NCI-H1092 (cell line): ENCODE measurements at places on chromosomes 12 and 14.

DNA sequence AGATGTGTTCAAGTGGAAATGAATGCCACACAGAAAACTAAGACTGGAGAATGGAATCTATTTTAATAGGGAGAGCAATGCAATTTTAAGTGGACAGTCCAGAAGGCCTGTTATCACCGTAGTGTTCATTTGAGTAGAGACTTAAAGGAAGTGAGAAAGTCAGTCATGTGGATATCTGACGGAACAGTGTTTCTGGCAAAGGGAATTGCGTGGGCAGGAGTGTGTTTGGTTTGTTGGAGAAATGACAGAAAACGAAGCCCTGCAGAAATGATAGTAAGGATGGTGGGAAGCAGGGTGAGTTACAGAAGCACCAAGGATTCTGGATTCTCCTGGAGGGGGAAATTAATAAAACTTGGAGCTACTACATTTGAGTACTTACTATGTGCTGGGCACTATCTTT is 776.6 kb downstream of the MED13L start:
- DNase-seq = no peak

DNA sequence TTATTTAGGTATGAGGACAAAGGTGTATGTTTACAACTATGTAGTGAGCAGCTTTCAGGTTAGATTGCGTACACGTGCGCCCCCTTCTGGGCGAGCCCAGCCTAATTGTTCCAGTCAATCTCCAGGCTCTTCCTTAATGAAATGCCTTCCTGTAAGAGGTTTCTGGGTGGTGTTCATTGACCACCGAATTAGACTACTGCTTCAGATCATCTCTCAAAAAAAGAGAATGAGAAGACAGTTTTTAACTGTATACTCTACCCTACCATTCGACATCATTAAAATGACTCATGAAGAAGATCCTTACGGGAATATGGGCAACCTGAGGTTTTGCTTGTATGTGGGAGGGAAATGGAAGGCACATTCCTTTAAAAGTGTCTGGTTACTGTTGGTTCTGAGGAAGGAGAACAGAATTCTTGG is 2.1 kb downstream of the LUM start:
- peak; percentile 12 for DNase-seq

- no peak for DNase-seq
Measured at GRCh38 chr12:4153343-4153892, 120.1 kb upstream of the CCND2 start.

DNA sequence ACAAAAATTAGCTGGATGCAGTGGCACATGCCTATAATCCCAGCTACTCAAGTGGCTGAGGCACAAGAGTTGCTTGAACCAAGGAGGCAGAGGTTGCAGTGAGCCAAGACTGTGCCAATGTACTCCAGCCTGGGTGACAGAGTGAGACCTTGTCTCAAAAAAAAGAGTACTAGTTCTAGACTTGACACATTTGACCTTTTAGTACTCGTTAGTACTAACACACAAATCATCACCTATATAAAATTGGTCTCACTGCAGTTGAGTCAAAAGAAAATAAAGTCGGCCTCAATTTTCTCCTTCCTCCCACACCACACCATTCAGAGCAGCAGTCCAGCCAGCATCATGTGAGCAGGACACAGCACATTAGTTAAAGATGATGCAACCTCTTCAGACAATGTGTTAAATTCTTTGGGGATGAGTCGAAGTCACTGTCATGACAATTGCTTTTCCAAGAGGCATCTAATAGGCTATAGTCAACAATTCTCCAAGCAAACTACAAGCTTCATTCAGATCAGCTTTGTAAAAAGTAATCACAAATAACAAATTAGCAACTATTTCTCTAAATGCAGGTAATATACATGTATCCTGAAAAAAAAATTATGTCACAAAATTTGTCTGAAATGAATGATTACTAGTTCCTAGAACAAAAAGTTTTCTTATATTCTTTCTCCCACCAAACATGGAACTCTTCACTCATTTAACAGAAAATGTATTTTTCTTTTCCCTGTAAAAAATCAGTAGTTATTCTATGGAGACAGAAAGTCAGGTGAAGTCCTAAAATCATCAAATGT is 55.6 kb downstream of the CLIP1 start:
- no peak for DNase-seq

- no peak for DNase-seq
Measured at GRCh38 chr12:3257411-3257810, 180.2 kb downstream of the TSPAN9 start.

DNA sequence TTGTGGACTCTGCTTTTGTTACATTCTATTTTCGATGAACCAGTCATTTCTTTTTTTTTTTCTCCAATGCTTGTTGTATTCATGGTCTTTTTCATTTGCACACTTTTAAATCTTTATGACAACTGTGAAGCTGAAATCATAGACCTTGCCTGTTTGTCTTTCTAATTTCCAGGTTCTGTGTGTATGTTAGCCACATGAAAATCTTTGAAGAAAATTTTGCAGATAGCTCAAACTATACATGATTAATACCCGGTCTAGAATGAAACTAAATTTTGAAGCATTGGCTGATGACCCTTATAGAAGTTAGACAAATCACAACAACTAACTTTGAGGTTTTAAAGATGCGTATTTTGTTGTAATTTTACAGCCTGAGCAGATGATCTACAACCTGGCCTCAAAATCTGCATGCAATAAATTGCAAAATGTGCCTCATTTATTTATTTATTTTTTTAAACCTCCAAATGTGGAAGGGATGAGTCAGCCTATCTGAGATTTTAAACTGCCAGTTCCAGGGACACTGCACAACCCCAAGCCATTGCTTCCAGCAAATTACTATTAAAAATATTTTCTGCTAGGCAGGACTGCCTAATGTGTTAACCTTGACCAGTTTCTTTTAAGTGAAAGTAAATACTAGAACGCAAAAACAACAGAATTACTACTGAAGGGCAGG is 96.3 kb upstream of the NAV3 start:
- DNase-seq = no peak

- DNase-seq = no peak
Measured at GRCh38 chr12:31267966-31268365, 58.0 kb downstream of the SINHCAF start.

DNA sequence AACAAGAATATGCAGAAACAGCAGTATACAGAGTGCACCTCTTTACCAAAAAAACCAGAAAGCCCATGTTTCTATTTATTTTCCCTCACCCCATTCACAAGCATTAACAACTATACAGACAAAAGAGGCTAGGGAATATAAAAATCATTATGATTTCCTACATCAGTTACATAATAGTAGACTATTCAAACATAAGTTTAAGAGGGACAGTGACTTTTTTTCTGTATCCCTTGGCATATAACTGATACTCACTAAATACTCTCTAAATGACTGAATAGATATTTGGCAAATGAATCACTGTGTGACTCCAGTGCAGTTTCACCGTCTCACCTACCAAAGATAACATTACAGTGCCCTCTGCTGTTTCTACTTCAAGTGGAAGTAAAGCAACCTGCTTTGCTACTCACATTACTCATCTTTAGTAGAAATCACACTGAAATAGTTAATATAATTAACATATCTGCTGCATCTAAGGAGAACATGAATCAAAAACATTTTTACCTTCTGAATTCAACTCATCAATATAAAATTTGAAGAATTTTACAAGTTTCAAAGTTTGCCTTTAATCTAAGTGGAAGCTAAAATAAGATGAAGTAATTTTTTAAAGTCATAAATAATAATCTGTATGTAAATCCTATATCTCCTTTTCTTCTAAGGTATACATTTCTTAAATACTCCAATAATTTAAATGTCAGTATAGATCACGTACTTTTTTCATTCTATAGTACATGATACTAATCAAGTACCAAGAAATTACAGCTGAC is 103.8 kb downstream of the OSBPL8 start:
- DNase-seq = no peak

GRCh38 chr14:104085032-104085888 is at the start of gene ASPG:
TSS of gene ASPG (plus strand) at chr14:104085700. CDS start at chr14:104085771, 71 bp downstream.
- DNase-seq = no peak

- no peak for DNase-seq
Measured at GRCh38 chr12:125871811-125872594, 806.8 kb downstream of the AACS start.

GRCh38 chr12:74728006-74728405 is 190.4 kb downstream of the ATXN7L3B start:
- no peak for DNase-seq

GRCh38 chr12:132488127-132489077 is 1.5 kb upstream of the FBRSL1 start:
- DNase-seq = no peak

- DNase-seq = no peak
Measured at GRCh38 chr12:26204612-26205289, 9.4 kb downstream of the SSPN start.

DNA sequence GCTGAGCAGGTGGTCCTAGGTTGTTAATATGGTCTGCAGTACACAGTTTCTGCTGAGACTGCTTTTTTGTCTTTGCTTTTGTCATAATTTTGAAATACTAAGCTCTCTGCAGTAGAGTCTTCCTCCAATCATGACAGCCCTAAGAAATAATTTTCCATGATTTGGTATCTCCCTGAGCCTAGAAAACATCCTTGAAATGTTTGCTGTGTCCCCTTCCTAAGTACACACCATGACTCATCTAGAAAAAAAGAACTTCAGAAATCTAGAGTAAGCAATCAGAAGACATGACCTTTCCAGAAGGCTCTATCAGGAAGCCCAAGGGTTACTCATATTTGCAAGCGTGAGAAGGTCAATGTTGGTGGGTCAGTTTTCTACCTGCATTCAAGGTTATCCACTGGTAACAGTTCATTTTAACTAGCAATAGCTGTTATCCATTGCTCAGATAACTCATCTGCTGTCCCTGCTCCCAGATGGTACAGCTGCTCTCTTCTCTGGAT is 16.4 kb downstream of the DAD1 start:
- no peak for DNase-seq

GRCh38 chr14:83255015-83255726 is 1721.5 kb upstream of the SEL1L start:
- DNase-seq = no peak

- no peak for DNase-seq
Measured at GRCh38 chr14:23465261-23465660, 4.2 kb upstream of the NGDN start.

DNA sequence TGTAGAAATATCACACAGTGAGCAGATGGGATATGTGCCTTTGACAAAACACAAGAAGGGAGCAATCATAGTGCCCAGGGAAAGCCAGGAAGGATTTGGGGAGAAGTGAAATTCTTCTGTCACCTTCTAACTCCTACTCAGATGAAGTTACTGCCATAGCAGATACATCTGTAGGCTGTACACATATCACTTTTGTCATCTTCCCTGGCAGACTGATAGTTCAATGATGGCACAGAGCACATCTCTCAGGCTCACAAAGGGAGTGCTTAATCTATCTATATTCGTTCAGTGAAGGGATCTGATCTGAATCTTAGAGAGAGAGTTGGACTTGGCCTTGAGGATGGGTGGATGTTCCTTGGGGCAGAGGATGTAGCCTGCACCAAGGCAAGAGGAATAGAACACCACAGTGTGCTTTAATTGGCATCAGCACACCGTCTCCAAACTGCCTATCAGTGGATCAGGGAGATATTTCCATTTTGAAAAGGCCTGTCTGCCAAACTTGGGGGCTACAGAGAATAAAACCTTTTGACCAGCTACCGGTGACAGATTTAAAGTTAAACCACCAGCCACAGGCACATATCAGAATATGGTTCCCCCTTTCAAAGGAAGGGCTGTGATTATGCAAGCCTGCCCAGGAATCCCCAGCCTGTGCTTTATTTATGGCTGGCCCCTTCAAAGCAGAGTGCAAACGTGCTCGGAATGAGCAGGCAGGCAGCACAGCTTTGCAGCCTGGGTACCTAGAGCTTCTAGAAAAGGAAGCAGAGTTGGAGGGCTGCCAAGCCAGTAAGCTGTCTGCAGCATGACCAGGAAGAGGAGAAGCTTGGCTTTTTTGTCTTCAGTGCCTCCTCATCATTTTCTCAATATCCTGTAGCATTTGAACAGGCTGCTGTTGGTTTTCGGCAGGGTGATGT is 165.5 kb upstream of the DYRK2 start:
- DNase-seq = peak; percentile 22

- no peak for DNase-seq
Measured at GRCh38 chr14:49203676-49204075, 382.5 kb downstream of the RPS29 start.
